NCI-H526 treated with DMSO at 0.1 percent for 48 hours (cell line): ENCODE measurements at places on chromosomes 6 and 20.

- DNase-seq: no peak
Measured at GRCh38 chr20:51386586-51386985, 155.9 kb downstream of the NFATC2 start.

- no peak for DNase-seq
Measured at GRCh38 chr20:31833130-31833930, 12.1 kb downstream of the FOXS1 start.

DNA sequence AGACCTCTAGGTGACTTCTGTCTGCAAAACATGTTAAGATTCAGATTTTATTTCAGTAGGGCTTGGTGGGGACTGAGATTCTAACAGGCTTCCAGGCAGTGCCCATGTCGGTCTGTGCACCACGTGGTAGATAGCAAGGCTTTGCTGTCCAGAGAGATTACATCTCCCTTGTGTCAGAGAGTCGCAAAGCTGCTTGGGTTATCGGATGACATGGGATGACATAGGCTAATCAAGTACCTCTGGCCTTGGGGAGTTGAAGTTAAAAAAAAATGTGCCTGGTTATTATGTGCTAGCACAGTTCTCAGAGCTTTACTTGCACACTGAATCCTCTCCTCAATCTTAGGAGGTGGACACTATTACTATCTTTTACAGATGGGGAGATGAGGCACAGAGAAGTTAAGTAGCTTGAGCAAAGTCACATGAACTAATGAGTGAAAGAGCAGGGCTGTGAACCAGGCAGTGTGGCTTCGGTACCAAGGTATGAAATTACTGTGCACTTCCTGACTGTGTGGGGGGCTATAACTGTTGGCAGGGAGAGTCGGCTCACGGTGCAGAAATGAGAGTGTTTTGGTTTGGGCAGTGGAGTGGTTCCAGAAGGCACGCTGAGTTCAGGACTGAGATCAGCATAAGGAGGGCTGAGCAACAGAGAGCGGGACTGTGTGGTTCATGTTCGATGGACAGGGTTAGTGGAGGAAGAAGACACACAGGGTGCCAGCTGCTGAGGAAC lies 41.1 kb downstream of the FARS2 start:
- no peak for DNase-seq

GRCh38 chr6:28683945-28684538 lies 158.4 kb downstream of the GPX5 start:
- DNase-seq: peak; percentile 45

GRCh38 chr6:34052918-34053608 lies 92.8 kb downstream of the GRM4 start:
- no peak for DNase-seq

GRCh38 chr6:12134581-12134980 lies 122.5 kb downstream of the HIVEP1 start:
- no peak for DNase-seq

GRCh38 chr6:132017942-132018341 lies 66.8 kb upstream of the CCN2 start:
- no peak for DNase-seq

DNA sequence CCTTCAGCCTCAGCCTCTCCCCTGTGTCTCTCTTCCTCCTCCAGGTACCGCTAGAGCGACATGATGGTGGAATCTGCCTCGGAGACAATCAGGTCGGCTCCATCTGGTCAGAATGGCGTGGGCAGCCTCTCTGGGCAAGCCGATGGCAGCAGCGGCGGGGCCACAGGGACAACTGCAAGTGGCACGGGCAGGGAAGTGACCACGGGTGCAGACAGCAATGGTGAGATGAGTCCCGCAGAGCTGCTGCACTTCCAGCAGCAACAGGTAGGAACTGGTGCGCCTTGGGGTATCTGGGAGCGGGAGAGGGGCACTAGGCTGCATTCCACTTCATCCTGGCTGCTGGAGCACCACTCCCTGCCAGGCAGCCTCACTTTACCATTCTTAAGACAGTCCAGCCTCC lies 19.5 kb downstream of the FOXP4 start:
- DNase-seq: no peak

DNA sequence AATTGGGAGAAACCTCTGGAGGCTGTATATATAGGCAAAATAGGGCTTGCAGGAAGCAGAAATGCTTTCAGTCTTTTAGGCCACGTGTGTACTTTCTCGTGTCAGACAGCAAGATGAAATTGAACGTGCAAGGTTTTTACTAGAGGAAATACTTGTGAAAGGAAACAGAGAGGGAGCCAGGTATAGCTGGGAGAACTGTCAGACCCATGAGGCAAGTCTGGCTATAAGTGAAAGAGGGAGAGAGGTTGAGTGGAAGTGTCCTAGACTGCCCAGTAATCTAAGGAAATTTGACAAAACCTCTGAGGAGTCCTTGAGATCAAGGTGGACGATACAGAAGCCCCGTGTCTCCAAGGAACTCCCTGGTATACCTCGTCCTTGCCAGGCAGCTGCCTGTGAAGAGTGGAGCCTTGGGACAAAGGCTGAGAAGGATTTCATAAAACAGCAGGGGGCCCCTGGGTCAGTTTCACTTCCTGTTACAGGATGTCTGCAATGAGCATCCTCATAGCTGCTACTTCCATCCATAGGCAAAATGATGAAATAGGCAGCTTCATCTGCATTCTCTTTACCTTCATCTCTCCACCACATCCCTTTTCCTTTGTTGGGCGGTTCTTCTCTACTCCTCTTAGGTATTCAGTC lies 114.4 kb upstream of the MAP3K7 start:
- no peak for DNase-seq

GRCh38 chr20:4170621-4171537 lies 155.5 kb upstream of the RNF24 start:
- DNase-seq: no peak

DNA sequence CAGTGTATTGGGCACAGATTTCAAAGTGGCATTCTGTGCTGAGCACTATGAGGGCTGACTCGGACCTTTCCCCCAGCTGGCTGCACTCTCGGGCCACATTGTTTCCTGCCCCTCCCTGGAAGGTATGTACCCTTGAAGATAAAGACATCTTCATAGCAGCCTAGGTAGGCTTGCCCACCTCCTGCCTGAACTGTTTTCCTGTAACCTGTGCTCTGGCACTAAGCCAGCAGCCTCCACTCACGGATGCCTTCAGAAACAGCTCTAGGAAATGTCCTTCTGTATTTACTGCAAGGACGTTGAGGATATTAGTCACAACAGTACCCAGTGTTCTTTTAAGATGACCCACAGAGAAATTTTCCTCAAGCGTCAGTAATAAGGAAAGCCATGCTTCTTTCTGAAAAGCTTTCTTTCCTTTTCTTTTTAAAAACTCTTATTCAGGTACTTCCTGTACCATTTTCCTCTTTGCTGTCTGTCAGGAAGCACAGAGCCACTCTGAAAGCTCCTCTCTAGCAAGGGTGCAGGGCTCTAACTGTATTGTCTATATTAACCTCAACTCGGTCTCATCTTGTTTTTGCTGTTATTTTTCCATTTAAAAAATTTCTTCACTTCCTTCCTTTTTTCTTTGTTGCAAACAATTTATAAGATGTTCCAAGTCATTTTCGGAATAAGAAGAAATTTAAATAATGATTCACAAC lies 43.5 kb downstream of the TTI1 start:
- DNase-seq: no peak

GRCh38 chr6:33203443-33204164 lies 851 bp upstream of the HSD17B8 start:
- no peak for DNase-seq

- no peak for DNase-seq
Measured at GRCh38 chr6:73156793-73157767, 68.2 kb downstream of the KHDC1L start.

GRCh38 chr20:371755-372542 lies 8.6 kb upstream of the TRIB3 start:
- DNase-seq: no peak

DNA sequence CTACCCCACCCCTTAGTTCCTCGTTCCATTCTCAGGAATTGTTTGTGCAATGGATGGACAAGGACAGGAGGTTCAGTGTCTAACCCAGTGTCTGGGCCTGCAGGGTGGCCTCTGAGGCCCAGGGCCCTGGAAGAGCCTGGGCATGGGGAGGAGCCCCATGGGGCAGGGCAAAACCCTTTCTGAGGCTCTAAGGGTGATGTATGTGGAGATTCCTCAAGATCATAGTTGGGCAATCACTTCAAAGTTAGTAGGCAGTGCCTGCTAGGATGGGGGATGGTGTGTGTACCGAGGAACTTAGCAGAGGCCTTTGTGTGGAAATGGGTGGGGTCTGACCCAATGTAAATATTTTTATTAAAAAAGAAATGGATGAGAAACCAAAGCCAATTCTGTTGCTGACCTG lies 6.7 kb upstream of the C2 start:
- DNase-seq: no peak

DNA sequence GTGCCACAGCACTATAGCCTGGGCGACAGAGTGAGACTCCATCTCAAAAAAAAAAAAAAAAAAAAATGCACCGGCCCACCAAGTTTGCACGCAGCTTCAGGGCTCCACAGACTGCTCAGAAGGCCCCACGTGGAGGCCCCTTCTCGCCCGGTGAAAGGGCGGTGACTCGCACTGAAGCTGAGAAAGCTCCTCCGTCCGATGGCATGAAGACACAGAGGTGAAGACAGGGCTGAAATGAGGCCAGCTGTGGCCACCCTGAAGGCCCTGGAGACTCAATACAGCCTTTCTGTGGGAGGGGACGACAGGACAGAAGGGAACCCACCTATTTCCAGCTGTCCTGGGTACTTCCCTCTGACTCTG lies 84.0 kb downstream of the PTPN1 start:
- no peak for DNase-seq

- no peak for DNase-seq
Measured at GRCh38 chr6:44255871-44256774, 1.2 kb downstream of the SLC35B2 start.

GRCh38 chr6:20640181-20640580 lies 105.9 kb downstream of the CDKAL1 start:
- DNase-seq: no peak

DNA sequence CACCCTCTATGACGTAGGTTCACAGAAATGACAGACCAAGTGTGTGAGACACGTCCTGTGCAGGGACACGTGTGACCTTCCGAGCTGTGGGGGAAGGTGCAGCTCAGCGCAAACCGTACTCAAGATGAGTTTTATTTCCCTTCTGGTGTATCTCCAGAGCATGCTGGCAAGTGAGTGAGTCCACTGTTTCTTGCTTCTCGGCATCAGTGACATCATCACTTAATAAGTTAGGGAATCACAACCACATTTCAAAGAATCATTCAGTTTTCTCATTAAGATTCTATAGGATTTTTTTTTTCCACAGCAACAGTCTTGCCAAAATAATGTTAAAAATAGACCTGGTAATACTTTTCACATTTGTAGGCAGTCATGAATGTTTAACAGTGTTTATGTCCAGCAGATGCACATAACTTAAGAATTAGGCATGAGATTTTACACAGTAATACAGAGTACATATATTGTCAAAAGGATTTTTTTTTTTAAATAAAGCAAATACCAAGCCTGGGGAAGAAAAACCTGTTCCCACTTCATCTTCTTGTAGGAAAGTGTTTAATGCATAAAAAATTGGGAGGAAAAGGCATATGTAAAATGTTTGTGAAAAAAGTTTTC lies 417.8 kb downstream of the CDC5L start:
- DNase-seq: no peak

GRCh38 chr6:105974986-105975385 lies 111.2 kb upstream of the PRDM1 start:
- no peak for DNase-seq

DNA sequence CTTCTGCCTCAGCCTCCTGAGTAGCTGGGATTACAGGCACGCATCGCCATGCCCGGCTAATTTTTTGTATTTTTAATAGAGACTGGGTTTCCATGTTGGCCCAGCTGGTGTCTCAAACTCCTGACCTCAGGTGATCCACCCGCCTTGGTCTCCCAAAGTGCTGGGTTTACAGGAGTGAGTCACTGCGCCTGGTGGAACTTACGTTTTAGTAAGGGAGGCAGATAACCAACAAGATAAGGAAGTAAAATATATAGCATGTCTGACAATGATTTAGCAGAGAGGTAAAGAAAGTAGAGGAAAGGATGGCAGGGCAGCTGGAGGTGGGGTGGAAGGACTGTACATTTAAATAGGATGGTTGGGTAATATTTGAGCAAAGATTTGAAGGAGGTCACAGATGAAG lies 12.8 kb upstream of the MYMX start:
- DNase-seq: no peak

DNA sequence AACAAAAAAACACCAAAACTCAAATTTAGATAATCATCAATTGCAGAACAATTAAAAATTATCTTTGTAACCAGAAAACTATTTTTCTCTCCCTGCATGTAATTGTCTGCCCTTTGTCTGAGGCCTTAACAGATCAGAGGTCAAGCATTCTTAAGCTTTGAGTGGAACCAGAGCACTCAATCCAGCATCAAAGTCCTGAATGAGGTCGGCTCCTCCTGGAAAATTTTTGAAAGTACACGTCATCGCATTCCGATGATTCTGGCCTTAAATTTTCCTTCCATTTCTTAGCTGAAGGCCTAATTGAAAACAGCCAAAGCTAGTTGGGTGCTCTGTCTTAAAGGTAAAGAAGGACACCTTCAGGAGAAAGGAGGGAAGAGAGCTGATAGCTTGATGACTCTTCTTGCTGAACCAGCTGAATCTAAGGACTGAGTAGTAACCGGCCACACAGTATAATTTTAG lies 510.2 kb upstream of the SULF2 start:
- no peak for DNase-seq

DNA sequence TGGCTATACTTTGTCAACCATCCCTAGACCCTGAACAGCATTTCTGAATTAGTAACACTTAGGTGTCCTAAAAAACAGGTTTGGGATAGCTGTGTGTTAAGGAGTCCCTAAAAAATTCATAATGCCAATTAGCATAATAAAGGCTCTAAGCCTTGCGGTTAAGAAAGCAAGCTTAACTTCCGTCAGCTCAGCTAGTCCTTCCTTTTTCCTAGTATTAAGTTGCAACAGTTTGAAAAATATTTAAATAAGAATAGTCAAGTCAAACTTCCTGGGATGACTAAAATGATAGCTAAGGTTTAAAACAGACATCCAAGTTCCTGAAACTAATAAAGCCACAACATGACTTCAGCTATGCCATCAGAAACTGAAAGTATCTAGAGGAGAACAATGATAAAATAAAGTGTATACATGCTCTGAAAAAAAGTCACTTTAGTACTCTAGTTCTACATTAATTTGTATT lies 3.5 kb downstream of the AKIRIN2 start:
- DNase-seq: no peak

DNA sequence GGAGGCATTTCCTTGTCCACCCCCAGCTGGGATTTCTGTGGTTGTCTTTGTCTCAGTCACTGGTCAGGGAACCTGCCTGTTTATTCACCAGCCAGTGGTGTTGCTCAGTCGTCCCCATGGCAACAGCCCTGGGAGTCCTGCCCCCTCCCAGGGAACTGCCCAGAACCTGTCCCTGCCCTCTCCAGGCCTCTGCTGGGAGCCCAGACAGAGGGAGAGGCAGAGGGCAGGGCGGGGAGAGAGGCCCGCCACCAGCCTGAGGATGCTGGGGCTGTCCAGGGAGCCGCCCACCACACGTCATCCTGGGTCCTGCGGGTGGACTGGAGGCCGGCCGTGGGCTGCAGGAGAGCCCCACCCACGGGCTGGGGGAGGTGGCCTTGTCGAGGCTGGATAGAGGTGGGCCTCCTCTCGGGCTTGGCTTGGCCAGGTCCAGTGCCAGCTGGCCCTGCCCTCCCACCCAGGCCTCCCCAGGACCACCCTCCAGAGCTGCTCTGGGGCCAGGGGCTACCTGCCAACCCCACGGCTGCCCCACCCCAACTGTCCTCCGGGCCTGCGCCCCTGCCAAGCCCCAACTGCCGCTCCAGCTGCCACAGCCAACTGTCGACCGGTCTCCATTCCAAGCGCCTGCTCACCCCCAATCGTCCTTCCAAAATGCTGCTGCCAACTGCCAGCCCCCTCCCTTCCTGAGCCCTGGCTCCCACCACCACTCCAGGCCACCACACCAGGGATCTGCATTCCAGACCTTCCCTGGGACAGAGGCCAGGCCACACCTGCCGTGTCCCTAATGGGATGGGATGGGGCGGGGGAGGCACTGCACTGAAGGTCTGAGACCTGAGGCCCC lies 4.2 kb upstream of the ZBTB46 start:
- peak; percentile 37 for DNase-seq
